ENCODE measurements at places on chromosomes 5 and 9.

DNA sequence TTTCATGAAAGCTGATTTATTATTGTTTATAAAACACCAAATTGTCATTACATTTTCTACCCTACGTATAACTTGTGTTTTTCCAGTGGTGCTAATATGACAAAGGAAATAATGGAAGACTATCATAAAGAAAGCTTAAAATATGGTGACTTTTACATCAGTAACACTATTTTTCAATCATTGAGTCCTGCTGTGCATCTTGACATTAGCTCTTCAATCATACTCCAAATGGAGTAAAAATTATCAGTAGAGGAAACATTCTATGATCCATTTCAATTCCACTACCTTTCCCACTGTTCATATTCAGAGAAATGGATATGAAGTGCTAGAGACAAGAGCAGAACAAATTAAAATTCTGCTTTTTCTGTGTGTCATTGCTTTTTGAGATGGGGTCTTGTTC lies 536.6 kb downstream of the RAB3C start:
- no peak for DNase-seq

GRCh38 chr9:72315510-72316311 lies 49.3 kb downstream of the ZFAND5 start:
- no peak for DNase-seq

- no peak for DNase-seq
Measured at GRCh38 chr9:6630502-6631206, 14.9 kb downstream of the GLDC start.

DNA sequence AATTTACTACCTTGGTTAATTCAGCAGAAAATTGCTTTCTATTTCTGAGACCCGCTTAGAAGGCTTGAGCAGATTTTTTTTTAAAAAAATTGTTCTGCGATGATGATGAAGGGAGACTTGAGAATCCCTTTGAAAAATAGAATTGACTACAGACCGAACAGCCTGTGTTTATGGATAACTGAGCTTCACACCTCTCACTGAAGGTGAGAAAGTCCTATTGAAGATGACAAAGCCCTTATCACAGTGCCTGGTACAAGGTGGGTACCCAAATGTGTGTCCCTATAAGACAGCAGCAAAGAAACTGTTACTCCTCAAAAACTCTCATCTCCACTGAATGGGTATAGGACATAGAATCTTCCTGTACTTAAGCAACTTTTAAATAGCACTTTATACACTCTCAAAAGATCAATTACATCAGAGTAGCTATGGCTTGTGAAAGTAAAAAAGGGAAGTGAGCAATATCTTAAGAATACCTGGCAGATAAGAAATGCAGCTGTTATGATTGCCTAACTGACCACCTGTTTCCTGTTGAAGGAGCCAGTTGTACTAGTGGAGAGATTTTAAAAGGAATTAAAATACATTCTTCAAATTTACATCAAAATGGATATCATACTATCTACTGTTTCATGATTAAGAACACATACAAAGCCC lies 419.7 kb downstream of the CHSY3 start:
- no peak for DNase-seq

DNA sequence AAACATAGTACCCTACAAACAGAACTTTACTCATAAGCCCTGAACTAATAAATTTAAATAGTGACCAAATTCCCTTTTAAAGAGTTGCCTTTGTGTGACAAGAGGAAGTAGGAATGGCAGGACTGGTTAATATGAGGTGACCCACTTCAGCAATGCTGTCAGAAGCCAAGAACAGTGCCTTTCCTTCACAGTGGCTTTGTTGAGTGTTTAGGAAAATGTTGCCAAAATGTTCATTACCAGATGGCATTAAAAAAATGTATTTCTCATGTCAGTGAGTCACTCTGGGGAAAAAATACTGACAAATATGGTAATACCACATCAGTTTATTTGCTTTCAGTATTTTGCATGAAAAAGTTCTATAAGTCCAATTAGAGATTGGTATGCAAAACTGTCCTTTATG lies 103.3 kb downstream of the DIRAS2 start:
- DNase-seq: no peak

DNA sequence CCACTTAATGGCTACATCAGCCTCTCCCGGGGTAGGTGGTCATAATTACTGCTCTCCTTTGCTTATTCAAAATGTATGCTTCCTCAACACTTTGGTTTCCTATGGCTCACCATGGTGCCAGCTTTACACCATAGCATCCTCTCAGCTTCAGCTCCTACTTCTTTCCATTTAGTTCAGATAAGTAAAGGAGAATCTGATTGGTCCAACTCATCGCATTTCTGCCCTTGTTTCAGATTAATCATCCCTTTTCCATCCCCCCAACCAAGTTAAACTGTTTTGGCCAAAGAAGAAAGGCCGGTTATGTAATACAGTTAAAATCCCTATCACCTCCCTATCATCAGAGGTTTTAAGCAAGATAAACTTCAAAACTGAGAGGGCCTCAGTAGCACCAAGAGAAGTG lies 130.5 kb downstream of the CETN3 start:
- no peak for DNase-seq

GRCh38 chr9:100479820-100480219 lies 6.9 kb downstream of the TMEFF1 start:
- DNase-seq: no peak

DNA sequence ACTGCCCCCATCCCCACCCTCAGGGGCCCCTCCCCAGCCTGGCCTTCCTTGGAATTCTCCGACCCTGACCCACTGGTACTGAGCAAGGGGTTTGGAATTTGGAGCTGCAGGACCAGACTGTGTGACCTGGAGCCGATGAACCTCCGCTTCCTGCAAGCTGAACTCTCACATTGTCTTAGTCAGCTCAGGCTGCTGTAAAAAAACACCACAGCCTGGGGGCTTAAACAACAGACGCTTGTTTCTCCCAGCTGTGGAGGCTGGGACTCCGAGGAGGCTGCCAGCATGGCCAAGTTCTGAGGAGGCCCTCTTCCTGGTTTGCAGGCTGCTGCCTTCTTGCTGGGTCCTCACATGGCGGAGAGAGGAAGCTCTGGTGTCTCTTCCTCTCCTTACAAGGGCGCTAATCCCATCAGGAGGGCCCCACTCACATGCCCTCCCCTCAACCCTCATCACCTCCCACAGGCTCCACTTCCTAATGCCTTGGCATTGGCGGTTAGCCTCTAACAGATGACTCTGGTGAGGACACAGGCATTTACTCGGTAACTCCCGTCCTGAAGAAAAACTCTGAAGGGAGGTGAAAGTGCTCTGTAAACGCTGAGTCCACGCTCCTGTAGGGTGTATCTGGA lies 42.4 kb downstream of the C5orf15 start:
- DNase-seq: no peak

GRCh38 chr9:133355881-133356357 lies 368 bp downstream of the SURF1 start:
- DNase-seq: no peak

- no peak for DNase-seq
Measured at GRCh38 chr9:652914-653313, 188.6 kb upstream of the DMRT1 start.

- DNase-seq: no peak
Measured at GRCh38 chr9:97753975-97754374, 56.8 kb upstream of the XPA start.

GRCh38 chr5:22665801-22666200 lies 187.3 kb downstream of the CDH12 start:
- DNase-seq: no peak

DNA sequence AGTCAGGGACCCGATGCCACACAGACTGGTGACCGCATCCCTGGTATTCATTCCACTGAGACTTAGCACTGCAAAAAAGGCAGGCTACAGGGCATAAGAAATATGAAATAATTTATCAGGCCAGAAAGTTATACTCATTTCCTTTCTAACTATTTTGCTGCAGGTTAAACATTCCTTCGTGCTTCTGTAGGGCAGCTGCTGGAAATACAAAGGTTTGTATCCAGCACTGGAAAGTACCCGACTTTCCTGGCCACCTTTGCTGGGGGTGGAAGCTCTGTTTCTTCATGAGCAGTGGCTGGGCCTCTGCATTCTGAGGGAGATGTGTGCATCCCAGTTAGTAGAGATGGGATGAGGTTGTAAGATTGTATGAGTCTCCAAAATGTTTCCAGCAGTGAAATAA lies 478.6 kb upstream of the WWC1 start:
- no peak for DNase-seq

DNA sequence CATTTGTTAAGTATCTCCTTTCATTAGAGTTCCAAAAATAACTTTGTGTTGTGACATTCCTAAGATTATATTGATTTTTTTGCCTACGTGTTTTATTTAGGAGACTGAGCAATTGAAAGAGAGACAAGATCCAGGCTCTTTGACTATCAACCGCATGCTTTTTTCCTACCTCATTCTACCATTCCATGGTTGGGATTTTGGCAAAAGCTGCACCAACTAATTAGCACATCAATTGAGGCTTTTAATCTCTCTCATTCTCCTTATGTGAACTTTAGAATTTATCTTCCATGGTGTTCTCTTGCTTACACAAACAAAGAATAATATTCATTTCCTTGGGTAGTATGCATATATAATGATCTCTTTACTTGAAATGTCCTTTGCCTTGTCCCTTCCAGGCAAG lies 338.7 kb upstream of the SMC2 start:
- no peak for DNase-seq

DNA sequence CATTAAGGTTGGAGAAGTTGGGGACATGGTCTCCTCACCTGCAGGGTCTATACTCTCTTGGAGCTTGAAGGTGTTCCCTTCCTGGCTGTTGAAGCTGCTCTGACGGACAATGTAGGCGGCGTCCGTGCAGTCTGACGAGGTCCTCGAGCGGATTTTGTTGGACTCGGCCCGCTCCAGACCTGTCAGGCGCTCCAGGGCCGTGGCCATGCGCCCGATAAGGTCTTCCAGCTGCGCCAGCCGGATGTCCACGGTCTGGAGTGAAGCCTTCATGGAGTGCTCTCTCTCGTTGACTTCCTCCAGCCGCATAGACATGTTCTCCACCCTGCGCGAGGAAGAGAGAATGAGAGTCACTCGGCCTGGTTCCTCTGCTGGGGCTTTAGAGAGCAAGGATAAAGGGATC lies 122.6 kb upstream of the KLF9 start:
- DNase-seq: no peak

- no peak for DNase-seq
Measured at GRCh38 chr5:39638813-39639212, 214.0 kb upstream of the DAB2 start.

DNA sequence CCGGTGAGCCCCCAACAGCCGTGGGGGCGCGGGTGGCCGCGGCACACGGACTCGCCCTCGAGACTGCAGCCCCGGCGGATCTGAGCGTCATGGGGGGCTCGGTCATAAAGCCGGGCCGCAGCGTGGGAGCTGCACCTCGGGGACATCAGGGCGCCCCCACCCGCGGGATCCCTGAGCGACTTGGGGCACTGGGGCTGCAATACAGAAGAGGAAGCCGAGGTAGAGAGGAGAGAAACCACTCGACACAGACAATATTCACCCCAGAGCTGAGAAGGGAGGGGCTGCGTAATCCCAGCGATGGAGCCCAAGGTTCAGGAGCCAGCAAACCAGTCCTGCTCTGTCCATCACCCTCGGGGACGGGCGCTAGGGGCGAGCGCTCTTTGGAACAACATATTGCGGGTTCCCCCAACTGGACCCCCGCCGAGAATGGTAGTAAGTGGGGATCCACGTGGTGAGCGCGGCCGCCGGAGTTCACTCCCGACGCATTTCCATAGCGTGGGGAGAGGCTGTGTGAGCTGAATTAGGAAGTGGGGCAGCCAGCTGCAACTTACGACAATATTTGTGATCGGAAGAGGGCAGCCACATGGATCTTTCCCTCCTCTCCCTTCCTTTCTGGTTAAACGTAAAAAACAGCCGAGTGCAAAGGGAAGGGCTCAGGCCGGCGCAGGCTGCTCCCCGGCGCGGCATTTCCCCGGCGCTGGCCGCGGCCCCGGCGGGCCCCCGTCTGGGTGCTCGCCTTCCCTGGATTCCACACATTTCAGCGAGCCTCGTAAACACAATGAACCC lies 9.9 kb downstream of the PTCH1 start:
- DNase-seq: peak; percentile 36

DNA sequence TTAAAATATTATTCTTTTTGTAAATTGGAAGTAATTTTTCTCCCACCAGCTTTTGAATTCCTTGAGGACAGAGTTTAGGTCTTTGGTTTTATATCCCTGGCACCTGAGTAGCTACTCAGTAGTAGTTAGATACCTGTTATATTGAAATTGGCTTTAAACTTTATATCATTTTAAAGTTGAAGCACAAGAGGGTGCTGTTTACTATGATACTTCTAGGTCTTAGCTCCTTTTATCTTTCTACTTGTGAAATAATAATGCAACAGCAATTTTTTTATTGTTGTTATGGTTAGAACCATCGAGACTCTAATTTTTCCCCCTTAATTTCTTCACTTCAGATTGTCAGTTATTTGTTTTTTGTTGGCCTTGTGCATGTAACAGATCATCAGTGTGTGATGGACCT lies 46.3 kb downstream of the AP3S1 start:
- no peak for DNase-seq

GRCh38 chr9:116154334-116154975 lies 864 bp downstream of the PAPPA start:
- DNase-seq: no peak

DNA sequence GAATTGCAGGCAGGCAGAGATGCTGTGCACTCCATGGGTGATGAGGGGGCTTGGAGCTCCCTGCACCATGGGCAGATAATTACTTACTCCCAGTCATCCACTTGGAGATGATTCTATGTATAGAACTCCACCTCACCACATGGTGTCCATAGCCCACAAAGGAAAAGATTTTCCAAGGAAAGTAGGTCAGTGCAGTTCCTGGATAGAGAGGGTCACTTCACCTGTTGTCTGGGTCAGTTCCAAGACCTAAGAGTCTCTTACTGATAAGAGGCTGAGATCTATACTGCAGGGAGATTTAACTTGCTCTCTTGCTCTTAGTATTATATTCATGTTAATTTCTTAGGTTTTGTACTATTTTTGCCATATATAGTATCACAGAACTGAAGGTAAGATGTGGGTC lies 113.9 kb upstream of the BRINP1 start:
- DNase-seq: no peak

GRCh38 chr5:2017540-2018389 lies 135.0 kb upstream of the IRX4 start:
- DNase-seq: no peak

DNA sequence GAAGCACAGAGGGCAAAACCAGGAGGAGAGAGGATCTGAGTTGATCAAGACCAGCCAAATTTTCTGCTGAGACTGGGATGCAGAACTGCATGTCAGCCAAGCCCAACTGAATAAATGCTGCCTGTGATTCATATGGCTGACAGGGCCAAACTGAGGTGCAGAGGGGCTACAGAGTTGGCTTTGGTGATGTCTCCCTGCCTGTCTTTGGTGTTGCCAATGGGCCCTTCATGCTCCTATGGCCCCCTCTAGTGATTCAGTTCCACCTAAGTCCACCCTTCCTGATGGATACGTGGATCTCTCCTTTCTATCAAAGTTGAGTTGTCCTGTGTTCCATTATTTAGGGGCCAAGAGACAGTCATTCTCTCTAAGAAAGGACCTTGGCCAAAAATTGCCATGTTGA lies 163.6 kb upstream of the TLE4 start:
- no peak for DNase-seq

DNA sequence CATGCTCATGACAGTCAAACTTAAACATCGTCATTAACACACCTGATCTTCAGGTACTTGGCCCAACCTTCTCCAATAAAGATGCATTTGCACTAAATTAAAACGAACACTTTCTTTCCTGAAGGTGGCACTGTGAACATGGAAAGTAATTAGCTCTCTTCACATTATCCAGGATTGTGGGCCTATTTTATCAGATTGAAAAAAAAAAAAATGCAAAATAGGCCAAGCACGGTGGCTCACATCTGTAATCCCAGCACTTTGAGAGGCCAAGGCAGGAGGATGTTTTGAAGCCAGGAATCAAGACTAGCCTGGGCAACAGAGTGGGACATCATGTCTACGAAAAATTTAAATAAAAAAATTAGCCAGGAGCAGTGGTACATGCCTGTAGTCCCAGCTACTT lies 14.4 kb upstream of the CDC20B start:
- DNase-seq: no peak
